ENCODE measurements at places on chromosomes 3 and 15. TPM values are rescaled to one million over a fixed set of nuclear protein-coding genes. Genes with fewer than 3 reads are reported as not detected.

- no peak for DNase-seq
Measured at GRCh38 chr3:178628037-178628436, 91.8 kb downstream of the KCNMB2 start.

- DNase-seq = peak; percentile 75
Measured at GRCh38 chr3:32175607-32176197, 62.8 kb upstream of the CMTM8 start.

HDC gene
- polyA plus RNA-seq = 0.07 TPM

NOX5 gene
- 0.17 TPM for polyA plus RNA-seq

DNA sequence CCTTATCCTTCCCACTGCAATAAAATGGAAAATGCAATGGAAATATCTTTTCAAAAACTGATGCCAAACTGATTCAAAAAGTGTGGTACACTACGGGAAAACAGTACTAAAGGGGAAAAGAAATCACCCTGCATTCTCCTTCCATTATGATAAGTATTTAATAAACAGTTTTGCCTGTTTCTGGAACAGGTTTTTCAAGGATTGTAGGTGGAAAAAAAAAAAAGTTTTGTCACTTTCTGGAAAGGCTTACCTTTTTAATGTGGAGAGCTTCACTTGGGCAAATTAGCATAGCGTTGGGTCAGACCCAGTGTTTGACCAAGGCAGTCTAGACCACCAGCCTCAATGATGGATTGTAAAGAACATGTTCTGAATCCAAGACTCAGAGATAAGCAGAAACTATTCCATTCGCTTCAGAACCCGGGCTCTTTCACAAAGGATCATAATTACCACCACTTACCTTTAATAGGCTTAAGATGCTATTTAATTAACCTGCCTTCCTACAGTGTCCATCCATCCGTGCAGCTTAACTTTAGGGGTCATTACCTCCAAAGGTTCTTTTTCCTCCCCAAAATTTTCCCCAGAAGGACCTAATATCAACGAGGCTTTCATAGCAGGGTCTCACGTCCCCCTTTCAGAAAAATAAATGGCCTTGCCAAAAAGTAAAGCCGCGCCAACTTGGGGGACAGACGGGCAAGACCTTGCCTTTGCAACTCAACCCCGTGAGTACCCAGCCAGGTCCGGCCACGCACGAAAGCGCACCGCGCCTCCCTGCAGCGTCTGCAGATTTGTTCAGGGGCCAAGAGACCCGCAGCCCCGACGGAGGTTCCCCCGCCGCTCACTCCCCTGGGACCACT lies 1.0 kb downstream of the DCBLD2 start:
- DNase-seq = no peak

ADGRG7 gene
- not detected for polyA plus RNA-seq

SLC24A5 gene
- polyA plus RNA-seq = not detected

- DNase-seq = no peak
Measured at GRCh38 chr3:9791790-9792404, 376 bp downstream of the TADA3 start.

RAD18 gene
- 11.6 TPM for polyA plus RNA-seq

GRCh38 chr3:11699083-11699427 lies 55.3 kb upstream of the VGLL4 start:
- no peak for DNase-seq
